Endothelial cell of umbilical vein (primary cell): ENCODE measurements at places on chromosomes 1 and 21. TPM values are rescaled to one million over a fixed set of nuclear protein-coding genes. Genes with fewer than 3 reads are reported as not detected.

FAM72B gene
- 1.9 and 2.6 TPM in 2 replicates for polyA plus RNA-seq

TRIM17 gene
- polyA plus RNA-seq, result not detected in 2 replicates

DNA sequence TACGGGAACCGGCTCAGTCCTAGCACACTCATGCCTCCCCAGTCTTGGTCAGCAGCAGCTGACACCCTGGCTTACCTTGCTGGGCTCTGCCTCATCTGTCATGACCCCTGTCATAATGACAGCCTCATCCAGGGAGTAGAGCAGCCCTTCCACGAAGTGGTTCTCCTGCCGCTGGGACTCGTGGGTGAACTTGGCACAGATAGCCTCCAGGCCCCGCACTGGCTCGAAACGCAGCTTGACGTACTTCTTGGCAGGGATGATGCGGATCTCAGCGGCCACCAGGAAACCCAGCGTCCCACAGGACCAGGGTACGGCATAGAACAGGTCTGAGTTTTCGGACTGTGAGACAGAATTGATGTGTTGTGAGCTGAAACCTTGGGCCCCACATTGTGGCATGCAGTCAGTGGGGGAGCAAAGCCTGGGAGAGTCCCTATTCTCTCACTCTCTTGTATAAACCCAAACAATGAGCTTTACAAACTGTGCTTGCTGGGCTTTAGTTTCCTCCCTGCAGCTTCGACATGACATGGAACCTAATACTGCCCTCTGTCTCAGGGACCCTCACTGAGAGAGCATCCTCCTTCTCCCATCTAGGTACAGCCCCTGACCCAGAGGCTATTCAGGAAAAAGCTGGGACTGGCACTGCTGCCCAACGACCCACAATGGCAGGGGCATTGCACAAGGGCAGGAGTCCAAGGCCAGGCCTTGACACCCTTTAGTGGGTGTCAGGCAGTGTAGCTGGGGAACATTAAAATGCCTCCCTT, 15.5 kb downstream of the DHCR24 start:
- H3K27me3 ChIP-seq, result no peaks in the 10 kb centered on the region
- no peaks in the 10 kb centered on the region for H3K4me1 ChIP-seq
- no peak overlapping the region for H3K4me3 ChIP-seq
- no peak overlapping the region for H3K27ac ChIP-seq

FNBP1L gene
- 23.3 and 28.1 TPM in 2 replicates for polyA plus RNA-seq

DNA sequence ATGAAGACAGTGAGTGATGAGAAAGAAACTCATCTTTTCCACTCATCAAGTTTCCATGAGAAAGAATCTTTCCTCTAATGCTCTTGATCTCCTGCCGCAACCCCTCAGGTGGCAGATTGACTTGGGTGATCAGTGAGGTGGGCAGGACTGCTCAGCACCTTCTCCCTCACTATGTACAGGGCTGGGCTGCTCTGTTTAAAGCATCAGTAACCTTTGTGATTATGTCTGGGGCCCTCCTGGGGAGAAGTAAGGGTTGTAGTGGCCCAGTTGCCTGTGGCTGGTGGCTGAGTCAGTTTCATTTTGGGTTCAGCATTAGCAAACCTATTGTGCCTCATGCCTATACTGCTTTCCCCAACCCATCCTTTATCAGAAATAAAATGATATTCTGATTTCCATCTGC, 366.0 kb downstream of the TTLL7 start:
- DNase-seq, result no peak
- no peak overlapping the region for H3K27ac ChIP-seq
- H3K27me3 ChIP-seq, result no peaks in the 10 kb centered on the region
- no peaks in the 10 kb centered on the region for H3K36me3 ChIP-seq

DNA sequence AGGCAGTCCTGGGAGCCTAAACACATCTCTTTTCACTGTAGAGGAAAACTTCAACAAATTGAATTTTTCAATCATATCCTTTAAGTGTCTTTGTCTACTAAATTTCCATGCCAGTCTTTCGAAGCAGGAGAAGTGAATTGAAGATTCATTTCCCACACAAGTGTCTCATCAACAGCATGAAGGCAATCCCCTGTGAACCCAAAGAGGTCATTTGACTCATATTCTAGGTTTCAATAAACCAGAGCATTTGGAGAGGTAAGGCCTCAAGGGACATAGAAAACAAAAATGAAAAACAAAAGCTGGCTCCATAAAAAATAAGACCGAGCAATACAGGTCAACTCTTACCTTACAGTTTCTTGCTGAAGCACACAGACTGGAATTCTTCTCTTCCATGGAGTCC, 94.1 kb upstream of the ATP1B1 start:
- no peak overlapping the region for H3K4me3 ChIP-seq
- no peaks in the 10 kb centered on the region for H3K36me3 ChIP-seq
- DNase-seq, result no peak
- no peaks in the 10 kb centered on the region for H3K4me1 ChIP-seq
- no peak overlapping the region for H3K27ac ChIP-seq

GRCh38 chr1:202104073-202104472, 18.6 kb upstream of the GPR37L1 start:
- no peaks in the 10 kb centered on the region for H3K36me3 ChIP-seq
- no peak overlapping the region for H3K27ac ChIP-seq
- DNase-seq, result no peak
- H3K4me3 ChIP-seq, result no peak overlapping the region
- H3K27me3 ChIP-seq, result no peaks in the 10 kb centered on the region

GRCh38 chr21:26513212-26513611, 59.9 kb downstream of the CYYR1 start:
- H3K27ac ChIP-seq, result no peak overlapping the region
- peaks cover 6% of the 10 kb centered on the region for H3K4me1 ChIP-seq
- no peaks in the 10 kb centered on the region for H3K27me3 ChIP-seq
- DNase-seq, result peak; percentile 54
